Left lung (tissue), 14 donors: ENCODE measurements at places on chromosomes 13 and 19. TPM values are rescaled to one million over a fixed set of nuclear protein-coding genes. Genes with fewer than 3 reads are reported as not detected.
A peak's percentile ranks its signal among the peaks of the same experiment; 100 is the strongest.

DNA sequence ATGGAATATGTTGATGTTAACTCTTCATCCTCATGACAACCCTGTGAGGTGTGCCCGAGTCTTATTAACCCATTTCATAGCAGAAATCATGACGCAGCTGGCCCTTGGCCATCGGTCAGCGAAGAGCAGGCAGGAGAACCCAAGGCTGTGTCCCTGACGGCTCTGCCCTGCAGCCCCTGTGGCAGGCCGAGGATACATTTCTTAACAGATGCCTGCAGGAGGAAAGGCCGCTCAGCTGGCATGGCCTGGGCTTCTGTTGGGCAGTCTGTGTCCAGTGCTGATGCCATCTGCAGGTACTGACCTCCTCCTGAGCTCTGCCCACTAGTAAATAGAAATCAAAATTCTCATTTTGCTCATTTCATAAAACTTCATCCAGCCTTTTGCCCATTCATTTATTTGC, 35.4 kb upstream of the MCF2L start:
- H3K4me3 ChIP-seq: no peak overlapping the region
- no peaks in the 10 kb centered on the region for H3K36me3 ChIP-seq
- no peak for DNase-seq
- no peak overlapping the region for H3K27ac ChIP-seq

GRCh38 chr13:63864171-63864902, 2448.7 kb upstream of the PCDH20 start:
- H3K4me1 ChIP-seq: no peaks in the 10 kb centered on the region
- DNase-seq: no peak
- no peaks in the 10 kb centered on the region for H3K27me3 ChIP-seq
- no peak overlapping the region for H3K27ac ChIP-seq
- no peak overlapping the region for H3K4me3 ChIP-seq

GRCh38 chr13:110388108-110388943, 81.2 kb downstream of the COL4A2 start:
- peaks cover 12% of the 10 kb centered on the region for H3K4me1 ChIP-seq
- no peak overlapping the region for H3K4me3 ChIP-seq
- no peaks in the 10 kb centered on the region for H3K36me3 ChIP-seq
- DNase-seq: no peak
- H3K27me3 ChIP-seq: peaks cover 18% of the 10 kb centered on the region
- peak overlapping the region; percentile 49 for H3K27ac ChIP-seq

- H3K27me3 ChIP-seq: no peaks in the 10 kb centered on the region
- H3K27ac ChIP-seq: no peak overlapping the region
- H3K4me3 ChIP-seq: no peak overlapping the region
Observed at GRCh38 chr19:21617740-21618339, 112.4 kb downstream of the ZNF429 start.

GRCh38 chr13:89790696-89791095, 1556.8 kb upstream of the MIR17HG start:
- H3K36me3 ChIP-seq: no peaks in the 10 kb centered on the region
- H3K4me3 ChIP-seq: no peak overlapping the region
- no peak overlapping the region for H3K27ac ChIP-seq
- no peaks in the 10 kb centered on the region for H3K27me3 ChIP-seq
- peak; percentile 1 for DNase-seq

DNA sequence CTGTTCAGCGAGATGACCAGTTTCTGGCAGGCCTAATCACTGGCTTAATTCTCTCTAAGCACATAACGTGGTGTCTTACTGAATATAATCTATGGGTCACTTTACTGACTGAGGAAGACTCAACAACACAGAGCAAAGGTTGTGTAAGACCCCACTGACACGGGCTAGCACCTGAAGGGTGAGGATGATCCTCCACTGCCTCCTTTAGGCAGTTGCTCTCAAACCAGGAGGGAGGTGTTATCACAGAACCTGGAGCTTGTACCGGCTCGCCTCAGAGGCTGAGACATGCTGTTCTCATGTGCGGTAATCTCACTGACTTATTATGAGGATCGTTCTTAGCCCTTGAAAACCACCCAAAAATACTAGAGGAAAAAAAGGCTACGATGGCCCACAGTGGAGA, 28.3 kb downstream of the RCBTB2 start:
- no peaks in the 10 kb centered on the region for H3K36me3 ChIP-seq
- no peak for DNase-seq
- H3K27ac ChIP-seq: peak overlapping the region; percentile 87
- H3K4me3 ChIP-seq: no peak overlapping the region

DNA sequence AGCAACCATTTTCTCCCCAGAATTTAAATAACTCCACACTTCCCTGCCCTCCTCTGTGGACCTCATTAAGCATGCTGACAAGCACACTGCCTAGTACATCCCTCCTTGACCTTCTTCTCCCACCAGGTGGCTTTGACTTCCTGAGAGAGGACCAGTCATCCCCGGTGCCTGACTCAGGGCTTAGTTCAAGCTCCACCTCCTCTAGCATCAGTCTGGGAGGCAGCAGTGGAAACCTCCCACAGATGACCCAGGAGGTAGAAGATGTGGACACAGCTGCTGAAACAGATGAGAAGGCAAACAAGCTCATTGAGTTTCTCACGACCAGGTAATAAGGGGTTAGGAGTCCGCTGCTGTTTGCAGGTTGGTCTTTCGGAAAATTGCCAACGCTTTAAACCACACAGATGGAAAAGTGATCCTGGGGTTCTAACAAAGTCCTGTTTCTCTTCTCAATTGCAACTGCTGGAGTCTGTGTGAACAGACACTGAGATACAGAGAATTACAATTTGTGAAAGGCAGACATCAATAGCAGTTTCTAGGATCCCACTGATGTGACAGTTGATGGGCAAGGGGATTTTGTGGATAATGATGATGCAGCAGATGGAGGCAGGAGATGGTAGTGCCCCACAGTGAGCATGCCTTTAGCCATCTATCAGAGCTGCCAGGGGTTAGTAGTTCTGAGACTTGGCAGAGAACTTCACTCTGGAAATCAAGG, 86.7 kb downstream of the ZAR1L start:
- H3K36me3 ChIP-seq: peaks cover 65% of the 10 kb centered on the region
- DNase-seq: no peak
- no peaks in the 10 kb centered on the region for H3K4me1 ChIP-seq
- H3K27me3 ChIP-seq: no peaks in the 10 kb centered on the region

GRCh38 chr13:103104340-103104739, 38.1 kb upstream of the SLC10A2 start:
- no peaks in the 10 kb centered on the region for H3K36me3 ChIP-seq
- no peak overlapping the region for H3K27ac ChIP-seq
- H3K4me3 ChIP-seq: no peak overlapping the region
- no peak for DNase-seq
- no peaks in the 10 kb centered on the region for H3K27me3 ChIP-seq
- no peaks in the 10 kb centered on the region for H3K4me1 ChIP-seq

ZNF540 gene
- total RNA-seq: 2.3 TPM

PAK4 gene
- 46.0 TPM for total RNA-seq

LILRA2 gene
- total RNA-seq: 39.7 TPM

ZNF222 gene
- total RNA-seq: 3.4 TPM

KISS1R gene
- total RNA-seq: not detected

TUBA3C gene
- total RNA-seq: not detected
